ENCODE measurements at places on chromosomes 2 and 18.

DNA sequence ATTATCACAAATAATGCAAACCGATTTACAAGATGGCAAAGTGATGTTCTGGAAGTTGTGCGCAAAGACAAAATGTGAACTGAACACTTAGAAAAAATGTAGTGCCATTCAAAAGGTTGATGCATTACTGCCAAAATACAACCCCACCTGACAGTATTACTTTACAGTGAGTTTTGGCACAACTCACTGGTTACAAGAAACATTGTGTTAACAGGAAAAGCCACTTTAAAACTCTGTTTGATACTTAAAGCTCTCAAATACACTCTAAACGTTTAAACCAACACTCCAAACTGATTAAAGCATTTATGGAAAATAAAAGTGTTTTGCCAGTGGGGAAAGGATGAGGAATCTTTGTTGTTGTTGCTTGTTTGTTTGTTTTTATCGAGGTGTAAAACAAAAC lies 173.4 kb upstream of the SATB2 start:
- DNase-seq, result no peak

- DNase-seq, result no peak
Observed at GRCh38 chr2:60852282-60852860, 29.0 kb upstream of the REL start.

- no peak for DNase-seq
Observed at GRCh38 chr18:73861771-73862170, 285.9 kb downstream of the FBXO15 start.

GRCh38 chr18:10035281-10035991 lies 121.6 kb downstream of the VAPA start:
- no peak for DNase-seq

GRCh38 chr2:23604731-23605130 lies 219.8 kb downstream of the KLHL29 start:
- no peak for DNase-seq

- DNase-seq, result no peak
Observed at GRCh38 chr18:64851726-64852125, 702.8 kb upstream of the LINC00305 start.

DNA sequence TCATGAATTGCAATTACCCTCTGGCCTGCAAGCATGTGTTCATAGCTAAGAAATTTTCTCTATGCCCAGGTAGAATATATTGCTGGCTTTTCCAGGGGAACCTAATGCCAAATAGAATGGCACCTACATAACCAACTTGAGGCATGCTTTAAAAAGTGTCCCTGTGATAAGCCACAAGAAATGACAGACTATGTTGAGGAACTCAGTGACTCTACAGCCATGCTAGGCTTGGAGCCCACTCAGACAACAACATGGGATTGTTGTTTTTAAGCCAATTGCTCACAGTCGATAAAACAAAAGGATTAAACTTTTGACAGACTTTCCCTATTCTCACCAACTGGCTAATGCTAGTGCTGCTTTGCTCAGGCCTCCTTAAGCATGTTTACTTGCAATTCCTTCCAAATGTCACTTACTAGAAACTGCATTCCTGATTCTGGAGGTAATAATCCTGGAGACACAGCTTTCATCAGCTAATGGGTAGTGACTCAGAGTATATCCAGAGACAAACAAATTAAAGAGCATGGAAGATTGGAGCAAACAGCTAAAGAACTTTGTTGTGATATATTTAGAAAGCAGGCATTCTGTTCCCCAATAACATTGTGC lies 249.0 kb downstream of the SLC8A1 start:
- DNase-seq, result no peak

GRCh38 chr18:61589724-61590065 lies 256.5 kb downstream of the CDH20 start:
- DNase-seq, result no peak

- no peak for DNase-seq
Observed at GRCh38 chr2:196217116-196217515, 45.7 kb upstream of the STK17B start.

GRCh38 chr2:20137131-20137571 lies 85.7 kb upstream of the LAPTM4A start:
- DNase-seq, result no peak

DNA sequence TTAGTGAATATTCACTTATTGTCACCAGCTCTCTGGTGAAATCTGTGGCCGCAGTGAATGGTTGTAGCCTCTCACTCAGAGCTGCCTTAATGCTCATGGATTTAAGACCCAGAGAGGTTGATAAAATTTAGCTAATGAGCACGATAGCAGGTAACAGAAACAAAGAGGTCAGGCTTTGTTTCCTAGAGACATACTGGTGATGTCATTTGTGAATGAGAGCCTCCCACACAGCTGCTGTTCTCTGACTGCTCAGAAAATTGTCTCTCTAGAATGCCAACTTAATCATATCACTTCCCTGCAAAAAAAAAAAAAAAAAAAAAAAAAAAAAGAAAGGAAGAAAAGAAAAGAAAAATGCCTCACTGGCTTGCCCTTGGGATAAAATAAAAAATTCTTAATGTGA lies 411.7 kb upstream of the MYT1L start:
- DNase-seq, result no peak

GRCh38 chr2:127581050-127581345 lies 45.5 kb downstream of the MYO7B start:
- no peak for DNase-seq

- no peak for DNase-seq
Observed at GRCh38 chr2:70941186-70941585, 5.5 kb downstream of the ATP6V1B1 start.

GRCh38 chr2:160221391-160222276 lies 21.6 kb upstream of the ITGB6 start:
- DNase-seq, result no peak

DNA sequence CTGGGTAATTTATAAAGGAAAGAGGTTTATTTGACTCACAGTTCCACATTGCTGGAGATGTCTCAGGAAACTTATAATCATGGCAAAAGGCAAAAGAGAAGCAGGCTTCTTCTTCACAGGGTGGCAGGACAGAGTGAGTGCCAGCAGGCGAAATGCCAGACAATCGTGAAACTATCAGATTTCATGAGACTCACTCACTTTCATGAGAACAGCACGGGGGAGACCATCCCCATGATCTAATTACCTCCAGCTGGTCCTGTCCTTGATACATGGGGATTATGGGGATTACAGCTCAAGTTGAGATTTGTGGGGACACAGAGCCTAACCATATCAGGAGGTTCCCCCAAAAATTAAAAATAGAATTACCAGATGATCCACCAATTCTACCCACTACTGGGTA lies 675.5 kb upstream of the SLC8A1 start:
- DNase-seq, result no peak

DNA sequence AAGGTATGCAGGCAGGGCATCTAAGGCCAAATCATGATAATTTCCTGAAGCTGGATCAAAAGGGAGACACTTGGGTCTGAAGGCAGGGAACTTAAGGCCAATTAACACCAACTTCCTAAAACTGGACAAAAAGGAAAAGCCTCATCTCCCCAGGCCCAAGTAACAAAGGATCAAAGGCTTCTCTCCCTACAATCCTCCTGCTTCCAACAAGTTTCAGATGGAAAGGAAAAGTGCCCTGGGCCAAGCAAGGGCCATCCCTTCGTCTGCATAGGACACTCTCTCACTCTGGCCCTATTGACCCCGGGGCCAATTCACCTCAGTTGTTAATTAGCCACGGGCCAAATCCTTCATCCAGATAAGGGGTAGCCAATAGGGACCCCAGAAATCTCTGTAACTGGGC lies 1335.8 kb upstream of the CDH2 start:
- no peak for DNase-seq

GRCh38 chr18:79933765-79934164 lies 17.7 kb downstream of the SLC66A2 start:
- DNase-seq, result no peak

GRCh38 chr2:65901756-65902155 lies 469.4 kb upstream of the SPRED2 start:
- no peak for DNase-seq

DNA sequence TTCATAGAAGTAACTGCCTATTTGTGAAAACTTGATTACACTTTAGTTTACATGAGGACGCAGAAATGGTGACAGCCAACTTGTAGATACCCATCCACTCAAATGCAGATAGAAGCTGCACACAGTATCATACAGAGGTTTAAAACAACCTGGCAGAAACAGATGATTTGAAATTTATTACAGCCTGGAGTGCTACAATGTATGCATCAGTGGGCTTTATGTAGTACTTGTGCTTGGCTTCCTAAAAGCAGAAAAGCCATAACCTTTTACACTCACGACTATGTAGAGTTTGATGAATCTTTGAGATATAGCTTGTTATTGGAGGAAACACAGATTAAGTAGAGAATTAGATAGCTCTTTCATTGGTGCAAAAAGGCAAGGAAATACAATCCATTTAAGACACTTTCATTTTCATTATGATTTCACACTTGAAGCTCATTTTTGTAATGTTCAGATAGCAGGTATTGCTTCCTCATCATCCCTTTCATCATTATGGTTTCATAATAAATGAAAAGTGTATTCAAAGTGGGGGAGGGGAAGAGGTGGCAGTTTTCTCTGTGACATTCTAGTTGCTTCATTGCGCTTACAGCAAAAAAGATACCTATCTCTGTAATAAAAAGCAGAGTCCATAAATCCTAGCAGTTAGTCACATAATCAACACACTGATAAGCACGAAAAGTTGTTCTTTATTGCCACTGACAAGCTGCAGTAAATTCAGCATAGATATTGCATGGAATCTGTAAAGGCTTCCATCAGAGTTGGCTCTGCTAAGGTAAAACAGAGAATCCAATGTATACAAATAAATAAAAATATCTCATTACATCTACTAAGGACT lies 789.8 kb upstream of the FSHR start:
- DNase-seq, result no peak

DNA sequence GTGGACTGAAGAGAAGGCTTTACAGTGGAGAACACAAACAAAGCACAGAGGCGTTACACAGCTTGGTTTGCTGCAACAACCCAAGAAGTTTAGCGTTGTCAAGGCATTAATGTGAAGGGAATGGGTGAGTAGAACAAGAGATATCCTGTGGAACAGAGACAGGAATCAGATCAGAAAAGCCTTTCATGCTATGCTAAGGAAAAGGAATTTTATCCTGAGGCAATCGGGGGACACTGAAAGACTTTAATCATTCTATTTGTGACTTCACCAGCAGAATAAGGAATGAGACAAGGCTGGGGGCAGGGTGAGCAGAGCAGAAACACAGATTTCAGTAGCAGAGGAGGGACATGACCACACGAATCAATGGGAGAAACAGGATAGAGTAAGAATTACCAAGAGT lies 600.7 kb downstream of the IRS1 start:
- no peak for DNase-seq

- DNase-seq, result no peak
Observed at GRCh38 chr2:158779621-158780020, 15.5 kb upstream of the DAPL1 start.

DNA sequence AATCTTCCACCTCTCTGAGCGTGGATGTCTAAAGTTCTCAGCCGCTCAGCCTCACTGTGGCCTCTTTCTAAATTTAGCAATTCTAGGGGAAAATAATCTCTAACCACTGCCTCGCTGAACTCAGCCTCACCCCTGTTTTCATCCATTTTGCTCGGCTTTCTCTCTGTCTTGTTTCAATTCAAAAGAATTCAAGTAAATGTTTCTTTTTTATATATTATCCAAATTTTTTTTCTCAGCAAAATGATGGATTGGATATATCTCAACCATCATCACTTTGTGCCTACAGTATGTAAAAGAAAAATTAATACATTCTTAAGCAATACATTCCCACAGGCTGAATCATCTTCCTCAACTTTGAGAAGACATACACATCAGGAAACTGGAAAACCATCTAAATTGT lies 24.0 kb upstream of the GALNT5 start:
- no peak for DNase-seq

DNA sequence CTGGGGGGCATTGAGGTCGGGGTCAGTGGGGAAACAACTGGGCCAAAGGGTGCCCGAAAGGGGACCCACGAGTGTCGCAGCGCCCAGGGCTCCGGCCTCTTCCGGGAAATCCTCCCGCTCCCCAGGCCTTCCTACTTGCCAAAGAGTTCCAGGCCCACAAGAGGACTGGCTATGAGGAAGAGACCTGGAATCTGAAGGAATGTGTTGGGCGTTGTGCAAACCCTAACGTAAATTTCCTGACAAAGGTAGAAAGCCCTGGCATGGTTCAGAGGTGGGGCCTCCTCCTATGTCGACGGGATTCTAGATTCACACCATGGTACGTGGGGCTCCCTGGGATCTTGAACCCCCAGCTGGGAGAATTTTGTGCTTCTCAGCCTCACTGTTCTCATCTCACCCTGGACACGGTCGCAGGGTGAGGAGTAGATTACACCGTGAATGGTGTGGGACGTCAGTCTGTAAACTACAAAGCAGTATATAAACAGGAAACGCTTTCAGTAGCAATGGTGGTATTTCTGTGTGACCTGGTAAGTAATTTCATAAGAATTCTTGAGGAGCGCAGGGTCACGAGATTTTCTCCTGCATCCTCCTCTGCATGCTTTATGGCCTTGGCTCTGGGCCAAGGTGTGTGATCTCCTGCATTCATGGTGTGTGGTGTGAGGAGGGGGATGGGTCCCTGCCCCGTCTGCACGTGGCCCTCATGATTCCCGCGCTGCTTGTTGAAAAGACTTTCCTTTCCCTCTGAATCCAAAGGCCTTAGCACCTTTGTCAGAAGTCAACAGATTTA lies 868 bp downstream of the HSBP1L1 start:
- peak; percentile 55 for DNase-seq
